ENCODE measurements at places on chromosomes 16 and 17.

GRCh38 chr17:43175213-43176118, 4.5 kb downstream of the NBR1 start:
- DNase-seq, result no peak

DNA sequence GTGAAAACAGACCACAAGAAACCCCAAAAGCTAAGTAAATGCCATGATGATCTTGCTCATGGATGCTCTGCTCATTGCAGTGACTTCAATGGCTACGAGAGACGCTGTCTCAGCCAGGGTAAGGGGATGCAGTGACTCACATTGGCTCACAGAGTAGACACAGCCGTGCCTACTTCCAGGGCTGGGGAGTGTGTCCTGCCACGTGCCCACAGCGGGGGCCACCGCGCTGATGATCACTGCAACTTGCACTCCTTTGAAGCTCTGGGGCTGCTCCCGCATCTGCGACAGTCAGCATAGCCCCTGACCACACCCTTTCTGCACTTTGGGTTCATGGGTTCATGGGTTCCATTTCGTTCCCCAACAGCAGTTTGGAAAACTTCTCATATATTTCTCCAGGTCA, 231.4 kb upstream of the RPL38 start:
- no peak for DNase-seq

DNA sequence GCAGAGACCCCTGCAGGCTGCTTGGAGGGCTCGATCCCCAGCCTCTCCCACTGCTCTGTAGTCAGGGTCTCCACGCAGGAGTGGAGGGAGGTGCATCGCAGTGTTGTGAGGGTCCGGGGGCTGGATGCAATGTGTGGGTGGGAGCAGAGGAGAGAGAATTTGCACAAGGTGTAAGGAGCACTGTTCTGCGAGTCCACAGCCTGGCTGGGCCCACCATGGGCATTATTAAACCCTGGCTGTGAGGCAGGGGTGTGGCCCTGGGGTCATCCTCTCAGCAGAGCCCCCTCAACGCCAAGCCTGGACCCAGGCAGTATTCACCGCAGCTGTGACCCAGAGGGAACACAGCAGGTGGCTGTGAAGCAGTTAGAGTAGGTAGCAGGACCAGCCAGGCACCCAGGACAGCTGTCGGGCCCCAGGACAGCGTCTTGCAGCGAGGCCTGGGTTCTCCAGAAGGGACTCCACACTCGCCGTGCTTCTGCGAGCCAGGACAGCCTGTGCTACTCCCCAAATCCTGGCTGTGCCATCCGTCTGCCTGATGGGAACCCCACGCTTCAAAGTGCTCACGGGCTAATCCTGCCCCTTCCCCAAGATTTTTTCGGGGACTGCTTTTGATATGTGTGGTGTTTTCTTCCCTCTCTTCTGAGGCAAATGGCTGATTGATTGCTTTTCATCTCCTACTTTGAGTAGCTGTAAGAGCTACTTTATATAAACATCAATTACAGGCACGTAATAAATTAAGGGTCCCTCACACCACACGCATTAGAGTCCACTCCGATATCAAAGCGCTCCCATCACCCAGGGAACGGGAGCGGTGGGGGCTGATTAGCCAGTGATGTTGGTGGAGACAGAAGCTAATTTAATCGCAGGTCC, 100.9 kb upstream of the GSE1 start:
- DNase-seq, result no peak

DNA sequence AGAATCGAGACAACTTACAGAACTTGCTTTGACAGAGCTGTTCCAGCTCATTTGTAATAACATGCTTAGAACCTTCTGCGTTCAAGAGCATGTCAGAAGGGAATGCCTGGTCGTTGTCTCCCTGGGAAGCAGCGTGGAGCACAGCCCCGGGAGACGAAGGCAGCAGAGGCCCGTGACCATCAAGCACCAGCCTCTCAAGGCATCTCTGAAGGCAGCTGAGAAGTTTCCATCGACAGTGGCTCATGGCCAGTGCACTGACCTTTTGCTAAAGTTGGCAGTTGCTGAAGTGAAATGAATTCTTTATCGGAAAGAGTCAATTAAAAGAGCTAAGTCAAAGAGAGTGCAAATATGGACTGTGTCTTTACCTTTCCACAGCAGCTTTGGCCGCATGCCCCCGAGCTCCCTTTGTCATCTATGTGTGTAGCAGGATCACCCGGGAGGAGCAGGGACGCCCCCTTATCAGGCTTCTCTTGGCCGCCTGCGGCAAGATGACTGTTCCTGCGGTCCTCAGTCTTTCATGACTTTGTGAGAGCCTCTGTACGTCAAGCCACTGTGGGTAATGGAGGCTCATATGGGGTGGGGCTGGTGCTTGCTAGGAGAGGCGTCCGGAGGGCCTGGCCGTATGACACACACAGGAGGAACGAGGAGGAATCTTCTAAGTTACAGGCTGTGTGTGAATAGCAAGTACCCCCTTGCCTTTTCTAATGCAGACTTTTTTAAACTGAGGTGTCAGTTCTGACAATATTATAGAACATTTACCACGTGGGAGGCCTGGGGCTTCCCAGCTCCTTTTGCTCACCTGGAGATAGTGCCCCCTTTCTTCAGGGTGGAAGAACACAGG, 54.2 kb downstream of the LDHD start:
- DNase-seq, result no peak

GRCh38 chr17:67132366-67132765, 88.0 kb downstream of the CACNG1 start:
- no peak for DNase-seq

- DNase-seq, result no peak
Measured at GRCh38 chr16:22805326-22805725, 8.6 kb upstream of the HS3ST2 start.

- DNase-seq, result no peak
Measured at GRCh38 chr17:40139566-40140058, 725 bp upstream of the CASC3 start.

DNA sequence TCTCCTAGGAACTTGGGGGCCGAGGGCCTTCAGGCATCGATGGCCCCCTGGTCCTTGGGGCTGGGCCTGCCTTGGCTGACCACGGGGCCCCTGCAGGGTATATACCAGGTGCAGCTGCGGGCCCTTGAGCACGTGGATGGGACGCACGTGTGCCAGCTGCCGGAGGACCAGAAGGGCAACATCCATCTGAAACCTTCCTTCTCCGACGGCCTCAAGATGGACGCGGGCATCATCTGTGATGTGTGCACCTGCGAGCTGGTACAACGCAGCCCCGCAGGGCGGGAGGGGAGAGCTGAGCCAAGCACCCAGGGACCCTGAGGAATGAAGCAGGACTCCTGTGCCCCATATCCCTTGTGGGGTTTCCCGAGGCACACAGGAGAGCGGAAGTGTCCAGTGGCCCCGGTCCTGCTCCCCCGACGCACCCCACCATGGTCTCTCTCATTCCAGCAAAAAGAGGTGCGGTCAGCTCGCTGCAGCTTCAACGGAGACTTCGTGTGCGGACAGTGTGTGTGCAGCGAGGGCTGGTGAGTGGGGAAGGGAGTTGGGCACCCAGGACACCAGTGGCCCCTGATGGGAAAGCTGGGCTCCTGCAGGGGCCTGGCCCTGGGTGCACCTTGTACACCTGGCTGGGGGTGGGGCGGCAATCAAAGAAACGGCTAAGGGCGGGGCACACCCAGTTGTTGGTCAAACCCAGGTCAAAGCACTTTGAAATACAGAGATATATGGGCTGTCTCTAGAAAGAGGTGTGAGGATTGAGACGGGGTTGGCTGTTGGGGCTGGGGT, 10.6 kb downstream of the ITGB4 start:
- no peak for DNase-seq

- no peak for DNase-seq
Measured at GRCh38 chr16:88596483-88596882, 26.3 kb downstream of the ZC3H18 start.

DNA sequence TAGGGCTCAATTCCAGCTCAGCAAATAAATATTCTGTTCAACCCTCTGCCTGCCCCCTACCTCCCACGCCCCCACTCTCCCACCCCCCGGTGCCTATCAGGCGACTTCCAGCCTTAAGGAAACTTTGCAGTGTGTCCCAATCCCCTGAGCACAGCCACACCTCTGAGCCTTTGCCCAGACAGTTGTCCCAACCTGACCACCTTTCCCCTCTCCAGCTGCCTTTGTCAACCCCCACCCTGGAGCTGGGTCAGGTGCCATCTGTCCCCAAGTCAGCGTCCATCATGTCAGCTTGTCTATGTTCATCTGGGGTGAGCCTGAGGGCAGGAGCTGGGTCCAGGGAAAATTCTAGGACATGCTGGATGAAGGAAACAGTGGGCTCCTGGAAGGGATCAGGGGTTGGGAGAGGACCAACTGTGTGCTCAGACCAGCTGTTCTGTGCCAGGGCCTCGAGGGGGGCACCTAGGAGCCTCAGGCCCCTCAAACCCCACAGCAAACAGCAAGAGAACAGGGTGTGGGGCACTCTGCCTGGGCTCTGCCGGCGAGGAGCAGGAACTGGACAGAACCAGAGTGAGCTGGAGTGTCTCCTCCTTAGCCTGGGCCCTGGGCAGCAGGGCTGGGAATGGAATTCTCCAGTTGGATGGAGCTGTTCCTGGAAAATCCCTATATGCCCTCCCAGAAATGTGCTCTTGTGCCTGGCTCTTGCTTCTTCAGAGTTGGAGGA, 17.8 kb downstream of the CDH16 start:
- DNase-seq, result no peak

Measured in GM19239 (cell line).